Endodermal cell (in vitro differentiated cells): ENCODE measurements at places on chromosomes 5 and 9. TPM values are rescaled to one million over a fixed set of nuclear protein-coding genes. Genes with fewer than 3 reads are reported as not detected.

IFNB1 gene
- not detected in 3 replicates for total RNA-seq

DNA sequence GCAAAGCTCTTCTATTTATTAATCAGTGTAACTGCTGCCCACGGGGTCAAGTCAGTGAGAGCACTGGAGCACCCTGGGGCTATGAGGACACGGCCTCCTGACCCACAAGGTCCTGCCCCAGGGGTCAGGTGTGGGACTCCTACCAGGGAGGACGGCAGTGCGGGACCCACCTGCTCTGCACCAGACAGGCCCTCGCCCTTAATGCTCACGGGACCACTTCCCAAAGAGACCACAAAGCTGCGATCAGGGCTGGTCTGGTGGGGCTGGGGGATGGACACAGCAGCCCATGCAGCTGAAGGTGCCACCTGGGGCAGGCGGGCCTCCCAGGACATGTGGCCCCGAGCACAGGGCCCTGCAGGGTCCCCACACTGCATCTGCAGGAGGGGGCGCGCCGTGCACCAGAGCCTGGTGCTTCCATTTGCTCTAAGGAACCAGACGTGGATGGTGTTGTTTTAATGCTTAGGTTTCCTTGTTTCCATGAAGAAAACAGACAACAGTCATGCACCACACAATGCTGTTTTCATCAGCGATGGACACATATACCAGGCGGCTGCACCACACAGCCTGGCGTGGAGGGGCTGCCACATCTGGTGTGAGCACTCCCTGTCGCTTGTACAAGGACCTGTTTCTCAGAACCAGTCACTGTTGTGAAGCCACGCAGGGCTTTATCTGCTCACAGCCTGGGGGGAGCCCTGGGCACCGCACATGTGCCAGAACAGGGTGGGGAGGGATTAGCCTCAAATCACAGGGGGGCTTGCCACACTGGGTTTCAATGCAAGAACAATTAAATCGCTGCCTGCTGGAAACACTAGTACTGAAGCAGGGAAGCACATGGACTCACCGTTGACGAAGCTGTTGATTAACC is 22.6 kb downstream of the CLPTM1L start:
- H3K36me3 ChIP-seq = peaks cover 77% of the 10 kb centered on the region
- H3K27ac ChIP-seq = no peak overlapping the region
- DNase-seq = peak; percentile 35
- H3K4me3 ChIP-seq = no peak overlapping the region
- H3K27me3 ChIP-seq = no peaks in the 10 kb centered on the region

DNA sequence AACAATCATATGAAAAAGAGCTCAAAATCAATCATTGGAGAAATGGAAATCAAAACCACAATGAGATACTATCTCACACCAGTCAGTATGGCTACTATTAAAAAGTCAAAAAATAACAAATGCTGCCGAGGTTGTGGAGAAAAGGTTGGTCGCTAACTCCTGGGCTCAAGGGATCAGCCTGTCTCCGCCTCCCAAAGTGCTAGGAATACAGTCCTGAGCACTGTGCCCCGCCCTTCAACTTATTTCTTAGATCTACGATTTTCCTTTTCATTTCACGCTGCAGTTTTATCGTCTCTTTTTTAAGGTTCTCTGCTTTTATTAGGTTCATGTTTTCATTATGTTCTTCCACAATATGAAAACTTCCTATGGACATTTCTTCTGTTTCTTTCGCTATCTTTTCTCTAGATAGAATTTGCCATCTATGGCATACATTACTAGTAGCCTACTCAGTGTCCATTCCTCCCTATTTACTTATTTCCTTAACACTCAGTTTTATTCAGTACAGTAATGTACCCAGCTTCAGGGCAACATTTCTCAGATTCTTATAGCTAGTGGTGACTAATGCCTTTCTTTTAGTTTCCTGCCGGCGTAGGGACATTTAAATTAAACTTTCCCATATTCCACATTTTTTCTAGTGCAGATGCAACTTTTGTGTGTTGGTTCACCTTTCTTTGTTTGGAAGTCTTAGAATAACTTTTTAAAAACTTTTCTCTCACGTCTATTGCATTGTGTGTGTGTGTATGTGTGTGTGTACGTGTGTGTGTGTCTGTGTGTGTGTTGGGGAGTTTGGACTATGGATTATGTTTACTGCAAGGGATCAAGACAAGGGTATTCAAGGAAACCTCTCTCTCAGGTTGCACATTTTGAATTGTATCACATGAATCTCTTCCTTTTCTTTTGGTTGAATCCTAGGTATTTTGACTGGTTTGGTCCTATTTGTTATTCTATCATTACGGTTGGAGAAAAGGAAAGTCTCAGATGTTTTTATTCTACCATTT is 21.6 kb upstream of the FBN2 start:
- no peak overlapping the region for H3K4me3 ChIP-seq
- no peak overlapping the region for H3K27ac ChIP-seq
- no peak for DNase-seq
- H3K27me3 ChIP-seq = peaks cover 67% of the 10 kb centered on the region
- H3K36me3 ChIP-seq = no peaks in the 10 kb centered on the region

DNA sequence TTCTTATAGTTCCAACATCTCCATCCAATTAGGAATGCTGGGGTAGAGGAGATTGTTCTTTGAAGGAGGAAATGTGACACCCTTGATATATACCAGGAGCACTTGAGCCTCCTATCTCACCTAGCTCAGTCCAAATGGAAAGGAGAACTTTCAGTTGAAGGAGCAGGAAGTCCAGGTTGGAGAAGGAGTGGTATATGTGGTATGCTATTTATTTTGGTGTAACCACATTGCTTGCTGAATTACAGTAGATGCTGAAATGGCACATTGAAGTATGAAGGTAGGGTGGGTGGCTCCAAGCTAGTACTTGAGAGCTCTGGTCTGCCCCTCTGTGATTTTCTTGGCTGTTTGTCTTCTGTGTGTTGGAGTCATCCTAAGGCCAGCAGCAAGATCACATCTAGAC is 6.1 kb downstream of the CSNK1G3 start:
- no peaks in the 10 kb centered on the region for H3K36me3 ChIP-seq
- H3K27me3 ChIP-seq = no peaks in the 10 kb centered on the region
- no peak overlapping the region for H3K4me3 ChIP-seq
- no peak overlapping the region for H3K27ac ChIP-seq

- no peaks in the 10 kb centered on the region for H3K36me3 ChIP-seq
- no peaks in the 10 kb centered on the region for H3K27me3 ChIP-seq
- no peak overlapping the region for H3K27ac ChIP-seq
- no peaks in the 10 kb centered on the region for H3K4me1 ChIP-seq
- DNase-seq = no peak
- no peak overlapping the region for H3K4me3 ChIP-seq
These were observed 161.9 kb downstream of the ARHGAP26 start for GRCh38 chr5:142931896-142932686.

GRCh38 chr9:32426278-32426939 is 42.0 kb downstream of the ACO1 start:
- H3K4me1 ChIP-seq = peaks cover 6% of the 10 kb centered on the region
- DNase-seq = no peak
- no peaks in the 10 kb centered on the region for H3K27me3 ChIP-seq
- H3K36me3 ChIP-seq = peaks cover 52% of the 10 kb centered on the region

- peaks cover 30% of the 10 kb centered on the region for H3K36me3 ChIP-seq
- H3K27me3 ChIP-seq = no peaks in the 10 kb centered on the region
- no peak for DNase-seq
- no peaks in the 10 kb centered on the region for H3K4me1 ChIP-seq
These were observed 345 bp upstream of the PRRC1 start for GRCh38 chr5:127517110-127517479.

GRCh38 chr5:127183332-127183731 is 107.3 kb upstream of the MEGF10 start:
- no peaks in the 10 kb centered on the region for H3K36me3 ChIP-seq
- H3K4me1 ChIP-seq = no peaks in the 10 kb centered on the region
- no peak overlapping the region for H3K27ac ChIP-seq
- no peak overlapping the region for H3K4me3 ChIP-seq
- no peak for DNase-seq
- H3K27me3 ChIP-seq = no peaks in the 10 kb centered on the region

TAF11L5 gene
- not detected in 2 replicates for total RNA-seq

DNA sequence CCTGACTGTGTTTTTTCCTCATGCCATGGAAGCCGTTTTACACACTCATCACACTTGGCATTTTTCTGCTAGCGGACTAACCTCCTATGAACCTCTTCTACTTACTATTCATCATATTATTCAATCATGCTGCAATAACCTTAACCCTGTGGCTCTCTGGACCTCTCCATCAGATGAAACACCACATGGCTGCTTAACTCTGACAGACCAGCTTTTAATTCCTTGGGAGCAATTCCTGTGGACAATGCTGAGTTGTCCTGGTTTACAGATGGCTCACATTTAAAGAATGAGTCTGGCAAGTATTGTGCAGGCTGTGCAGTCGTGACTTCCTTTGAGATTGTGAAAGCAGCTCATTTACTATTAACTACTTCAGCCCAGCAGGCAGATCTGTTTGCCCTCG is 9.0 kb downstream of the OR1J1 start:
- H3K4me1 ChIP-seq = no peaks in the 10 kb centered on the region
- H3K27ac ChIP-seq = no peak overlapping the region
- no peak overlapping the region for H3K4me3 ChIP-seq
- H3K27me3 ChIP-seq = peaks cover 17% of the 10 kb centered on the region

- no peaks in the 10 kb centered on the region for H3K36me3 ChIP-seq
- no peak overlapping the region for H3K4me3 ChIP-seq
- no peaks in the 10 kb centered on the region for H3K27me3 ChIP-seq
- H3K27ac ChIP-seq = no peak overlapping the region
- peaks cover 3% of the 10 kb centered on the region for H3K4me1 ChIP-seq
These were observed 220.8 kb downstream of the PLK2 start for GRCh38 chr5:58239045-58239444.

SHOC1 gene
- total RNA-seq = not detected in 3 replicates
